ENCODE measurements at places on chromosomes 4 and X.
A peak's percentile ranks its signal among the peaks of the same experiment; 100 is the strongest.

GRCh38 chr4:74228691-74229640 lies 71.0 kb downstream of the MTHFD2L start:
- no peak for DNase-seq

- DNase-seq = peak; percentile 3
Observed at GRCh38 chr4:174358829-174359228, 75.1 kb downstream of the CEP44 start.

DNA sequence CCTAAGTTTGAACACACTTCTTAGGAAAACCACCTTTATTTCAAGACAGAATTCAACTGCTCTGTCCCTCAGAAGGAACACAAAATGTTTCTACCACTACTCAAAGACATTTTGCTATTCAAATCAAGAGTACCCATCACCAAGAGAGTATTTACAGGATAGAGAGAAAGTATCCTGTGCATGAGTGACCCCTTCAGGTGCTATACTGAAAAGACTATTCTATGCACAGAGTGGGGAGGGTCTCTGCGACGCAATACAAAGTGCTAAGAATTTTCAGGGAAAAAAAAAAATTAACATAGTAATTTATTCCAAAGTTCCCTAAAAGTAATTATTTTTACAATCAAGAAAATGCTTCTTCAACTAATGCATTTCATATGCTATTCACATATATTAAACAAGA lies 346.4 kb upstream of the FAM241A start:
- no peak for DNase-seq

DNA sequence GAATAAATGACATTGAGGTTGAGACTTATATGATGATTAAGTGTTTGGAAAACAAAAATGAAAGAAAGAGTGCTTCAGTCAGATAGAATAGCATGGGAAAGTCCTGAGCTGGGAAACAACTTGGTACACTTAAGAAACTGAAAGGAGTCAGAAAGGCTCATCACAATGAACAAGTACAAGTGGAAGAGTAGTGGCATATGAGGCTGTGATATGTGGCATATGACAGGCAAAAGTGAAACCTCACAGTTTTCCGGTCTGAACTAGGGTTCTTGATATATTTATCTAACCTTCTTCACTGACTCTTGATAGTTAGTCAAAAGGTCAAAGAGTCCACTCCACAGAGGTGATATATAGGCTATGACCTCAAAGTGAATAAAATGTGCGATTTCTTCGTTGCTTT lies 537.1 kb upstream of the CXorf51A start:
- DNase-seq = no peak

- no peak for DNase-seq
Observed at GRCh38 chr4:19009881-19010280, 988.3 kb upstream of the LCORL start.

GRCh38 chr4:20591571-20591970 lies 108.7 kb upstream of the PACRGL start:
- DNase-seq = no peak

- no peak for DNase-seq
Observed at GRCh38 chr4:141812158-141812557, 175.8 kb downstream of the IL15 start.

- no peak for DNase-seq
Observed at GRCh38 chrX:68942840-68943239, 114.0 kb downstream of the EFNB1 start.

DNA sequence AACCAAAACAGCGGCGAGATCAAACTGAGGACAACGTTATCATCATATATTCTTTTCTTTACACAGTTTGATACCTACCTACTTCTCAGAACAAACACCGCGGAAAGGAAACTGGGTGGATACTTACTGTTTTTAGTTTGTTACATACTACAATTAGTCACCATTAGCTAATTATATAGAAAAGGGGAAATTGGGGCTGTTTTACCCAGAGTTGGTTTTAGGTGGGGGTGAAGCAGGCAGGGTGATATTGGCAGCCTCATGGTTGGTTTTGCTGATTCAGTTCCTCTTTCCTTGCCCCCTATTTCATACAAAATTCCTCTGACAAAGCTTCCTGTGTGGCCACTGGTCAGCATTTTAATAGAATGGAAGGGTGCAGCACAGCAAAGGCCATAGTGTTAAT lies 77.8 kb downstream of the SORBS2 start:
- no peak for DNase-seq

GRCh38 chrX:66919280-66919832 lies 280.5 kb upstream of the EDA2R start:
- no peak for DNase-seq

- DNase-seq = no peak
Observed at GRCh38 chrX:124211312-124211942, 121.0 kb upstream of the TEX13D start.

DNA sequence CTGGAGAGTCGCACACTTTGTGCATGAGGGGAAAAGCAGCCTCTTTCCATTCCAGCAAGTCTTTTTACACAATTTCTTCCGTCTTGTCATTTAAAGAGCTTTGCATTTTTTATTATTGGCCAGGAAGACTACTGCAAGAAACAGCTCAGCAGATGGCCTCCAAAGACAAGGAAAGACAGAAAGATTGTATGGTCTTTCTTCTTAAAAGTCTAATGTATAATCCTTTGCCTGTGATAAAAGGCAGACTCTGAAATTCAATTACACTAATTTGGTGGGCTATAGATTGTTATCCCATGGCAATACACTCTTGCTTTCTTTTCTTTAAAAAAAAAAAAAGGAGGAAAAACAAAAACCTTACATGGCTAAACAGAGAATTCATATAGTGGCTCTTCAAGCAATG lies 5.9 kb downstream of the CAPN6 start:
- DNase-seq = no peak

GRCh38 chr4:119124352-119124751 lies 11.3 kb upstream of the MYOZ2 start:
- no peak for DNase-seq

DNA sequence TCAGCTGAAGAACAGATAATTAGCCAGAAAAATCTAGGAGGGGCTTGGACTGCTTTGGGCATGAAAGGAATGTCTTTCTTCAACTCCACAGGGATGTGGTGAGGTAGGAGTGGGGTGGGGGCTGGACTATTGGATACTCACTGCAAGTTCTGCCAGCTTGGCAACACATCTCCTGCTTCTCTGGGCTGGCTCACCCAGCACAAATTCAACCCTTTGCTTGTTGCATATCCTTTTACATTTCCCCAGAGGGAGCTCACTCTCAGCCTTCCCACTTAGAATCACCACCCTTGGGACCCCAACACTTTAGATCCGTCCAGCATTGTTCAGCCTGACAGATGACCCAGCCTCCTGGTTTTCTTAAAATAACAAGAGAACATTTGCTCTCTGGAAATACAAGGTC lies 120.6 kb downstream of the KDR start:
- no peak for DNase-seq

DNA sequence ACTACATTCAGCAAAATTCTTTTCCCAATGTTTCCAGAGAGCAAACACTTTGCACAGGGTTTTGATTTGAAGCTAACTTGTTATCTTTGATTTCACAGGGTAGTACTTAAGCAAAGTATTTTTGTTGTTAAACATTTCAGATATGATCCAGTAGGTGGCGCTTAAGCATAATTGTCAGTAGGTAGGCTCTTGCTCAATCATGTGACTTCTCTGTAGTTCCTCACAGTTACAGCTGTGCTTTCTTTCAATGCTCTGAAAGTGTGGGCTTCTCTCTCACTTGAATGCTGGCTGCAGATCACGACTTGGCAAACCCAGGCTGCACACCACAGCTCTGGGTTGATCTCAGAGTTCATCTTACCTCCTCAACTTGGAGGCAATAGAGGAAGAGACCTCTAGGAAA lies 1016.5 kb downstream of the SH3BGRL start:
- DNase-seq = no peak

- DNase-seq = no peak
Observed at GRCh38 chrX:119194621-119195020, 41.5 kb upstream of the PGRMC1 start.

DNA sequence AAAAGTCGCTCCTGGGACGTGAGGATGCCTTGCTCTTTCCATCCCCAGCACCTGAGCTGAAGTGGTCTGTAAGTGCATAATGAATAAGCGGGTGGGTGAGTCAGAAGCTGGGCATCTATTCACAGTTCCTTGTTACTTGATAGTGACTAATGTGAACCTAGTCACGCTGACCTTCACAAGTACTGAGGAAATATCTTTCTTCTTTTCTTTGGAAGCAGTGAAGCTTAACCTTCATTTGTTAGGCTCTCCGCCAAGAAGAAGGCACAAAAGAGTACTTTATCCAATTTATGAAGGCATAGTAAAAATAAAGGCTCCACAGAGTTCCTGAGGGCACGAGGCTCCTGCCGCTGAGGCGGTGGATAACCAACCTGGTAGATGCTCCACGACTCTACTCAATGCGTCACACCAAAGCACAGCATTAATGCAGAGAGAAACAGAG lies 475.7 kb upstream of the SLIT2 start:
- DNase-seq = peak; percentile 46

GRCh38 chr4:21815651-21816377 lies 132.8 kb downstream of the KCNIP4 start:
- DNase-seq = no peak

- no peak for DNase-seq
Observed at GRCh38 chr4:111267786-111268185, 644.9 kb upstream of the PITX2 start.

GRCh38 chrX:49308604-49309269 lies 5.3 kb downstream of the GAGE10 start:
- DNase-seq = no peak

GRCh38 chr4:124469981-124470380 lies 242.6 kb downstream of the ANKRD50 start:
- no peak for DNase-seq

- DNase-seq = no peak
Observed at GRCh38 chrX:38999967-39000745, 198.9 kb downstream of the MID1IP1 start.

DNA sequence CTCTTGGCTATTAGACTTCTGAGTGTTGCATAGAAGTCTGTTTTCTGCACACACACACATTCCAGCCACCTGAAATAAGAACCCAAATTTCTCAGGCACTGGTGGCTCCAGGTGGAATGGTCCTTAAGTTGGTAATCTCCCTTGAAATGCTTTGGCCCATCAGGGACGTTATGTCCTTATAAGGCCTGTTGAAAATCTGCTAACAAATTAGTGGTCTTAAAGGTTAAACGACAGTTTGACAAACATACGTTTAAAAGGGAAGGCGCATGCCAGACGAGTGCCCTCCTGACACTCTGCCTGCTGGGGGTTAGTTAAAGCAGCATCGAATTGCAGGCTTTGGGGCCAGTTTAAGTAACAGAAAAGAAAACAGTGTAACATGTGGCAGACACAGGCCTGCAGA lies 125.0 kb downstream of the TBX22 start:
- no peak for DNase-seq

DNA sequence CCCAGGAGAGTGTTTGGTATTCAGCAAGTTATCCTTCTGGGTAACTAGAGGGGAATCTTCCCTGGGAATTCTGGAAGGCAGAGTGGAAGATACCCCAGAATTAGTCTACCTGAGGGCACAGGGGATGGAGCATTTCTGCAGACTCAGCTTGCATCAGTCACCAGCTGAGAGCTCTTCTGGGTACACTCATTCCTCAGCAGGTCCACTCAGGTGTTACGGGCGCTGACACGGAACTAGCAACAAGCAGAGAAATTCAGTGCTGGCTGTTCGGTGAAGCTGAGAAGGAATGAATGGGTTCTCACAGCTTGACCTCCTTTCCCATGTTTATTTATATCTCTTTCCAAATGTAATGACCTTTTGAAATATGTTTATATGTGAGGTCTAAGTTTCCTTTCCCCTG lies 106.0 kb upstream of the PNPLA4 start:
- no peak for DNase-seq

GRCh38 chr4:26048378-26048882 lies 134.4 kb downstream of the SMIM20 start:
- DNase-seq = peak; percentile 56

DNA sequence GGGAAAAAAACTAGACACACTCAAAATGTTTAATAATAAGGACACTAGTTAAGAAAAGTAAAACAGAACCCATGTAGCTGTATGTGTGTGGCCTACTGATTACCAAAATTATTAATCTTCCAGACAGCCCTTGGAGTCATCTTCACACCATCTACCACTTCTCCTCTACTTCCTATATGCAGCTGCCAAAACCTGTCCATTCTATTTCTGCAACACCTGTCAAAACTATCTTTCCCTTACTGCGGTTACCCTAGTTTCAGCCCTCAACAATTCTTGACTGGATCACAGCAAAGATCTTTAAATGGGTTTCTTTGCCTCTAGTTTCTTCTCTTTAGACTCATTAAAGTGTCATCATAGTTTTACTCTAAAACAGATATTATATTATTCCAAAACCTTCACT lies 72.6 kb downstream of the GPR82 start:
- DNase-seq = no peak

DNA sequence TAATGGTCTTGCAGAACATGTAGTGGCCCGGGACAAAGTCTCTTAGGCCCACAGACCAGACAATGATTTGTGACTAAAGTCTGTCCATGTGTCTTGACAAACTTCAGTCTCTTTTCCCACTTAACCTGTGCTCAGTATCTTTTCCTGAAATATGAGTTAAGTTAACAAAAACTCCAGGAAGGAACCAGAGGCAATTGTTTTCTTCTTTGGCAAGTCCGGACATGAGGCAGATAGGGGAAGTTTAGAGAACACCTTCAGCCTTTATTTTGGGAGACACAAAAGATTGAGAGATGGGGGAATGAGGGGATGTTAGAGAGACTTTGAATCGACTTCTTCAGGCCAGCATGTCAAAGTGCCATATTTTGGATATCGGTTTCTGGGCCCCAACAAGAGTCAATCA lies 80.2 kb upstream of the FRMPD4 start:
- no peak for DNase-seq

DNA sequence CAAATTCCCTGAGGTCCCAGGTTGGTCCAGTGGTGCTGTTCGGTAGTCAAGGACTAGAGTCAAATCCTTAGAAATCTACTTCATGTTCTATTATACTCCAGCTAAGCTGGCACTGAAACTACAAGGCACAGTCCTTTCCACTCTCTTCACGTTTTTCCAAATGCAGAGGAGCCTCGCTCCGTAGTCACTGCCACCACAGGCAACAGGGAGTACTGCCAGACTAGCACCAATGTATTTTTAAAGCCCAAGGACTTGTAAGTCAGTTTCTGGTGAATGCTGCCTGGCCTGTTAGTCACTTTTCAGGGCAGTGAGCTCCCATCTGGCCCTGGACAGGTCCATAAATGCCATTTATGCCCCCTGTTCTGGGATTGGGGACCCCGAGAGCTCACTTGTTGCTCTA lies 323.5 kb downstream of the FAM47A start:
- no peak for DNase-seq

DNA sequence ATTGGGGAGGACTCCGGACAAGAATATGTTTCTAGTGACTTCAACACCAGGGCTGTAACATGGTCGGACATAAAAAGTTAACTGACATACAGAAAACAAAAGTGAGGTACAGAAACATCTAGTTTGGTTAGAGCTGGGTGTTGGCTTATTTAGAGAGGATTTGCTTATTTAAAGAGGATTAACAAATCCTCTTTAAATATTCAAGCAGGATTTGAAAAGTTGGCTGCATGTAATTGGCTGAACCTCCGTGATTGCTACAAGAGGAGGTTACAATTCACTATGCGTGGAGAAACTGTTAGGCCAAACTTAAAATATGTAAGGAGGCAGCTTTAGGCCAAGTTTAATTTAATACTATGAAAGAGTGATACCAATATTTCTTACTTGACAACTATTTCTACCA lies 2707.4 kb downstream of the ARAP2 start:
- no peak for DNase-seq

GRCh38 chrX:115902995-115903394 lies 267.5 kb upstream of the AGTR2 start:
- DNase-seq = no peak

Data from AG04449 (cell line).